ENCODE measurements at places on chromosomes 5 and 9.

GRCh38 chr5:83253720-83254119 lies 176.4 kb downstream of the XRCC4 start:
- DNase-seq = no peak

GRCh38 chr5:41559184-41559583 lies 48.8 kb upstream of the PLCXD3 start:
- no peak for DNase-seq

- DNase-seq = no peak
Measured at GRCh38 chr9:72903103-72903502, 49.8 kb downstream of the ALDH1A1 start.

DNA sequence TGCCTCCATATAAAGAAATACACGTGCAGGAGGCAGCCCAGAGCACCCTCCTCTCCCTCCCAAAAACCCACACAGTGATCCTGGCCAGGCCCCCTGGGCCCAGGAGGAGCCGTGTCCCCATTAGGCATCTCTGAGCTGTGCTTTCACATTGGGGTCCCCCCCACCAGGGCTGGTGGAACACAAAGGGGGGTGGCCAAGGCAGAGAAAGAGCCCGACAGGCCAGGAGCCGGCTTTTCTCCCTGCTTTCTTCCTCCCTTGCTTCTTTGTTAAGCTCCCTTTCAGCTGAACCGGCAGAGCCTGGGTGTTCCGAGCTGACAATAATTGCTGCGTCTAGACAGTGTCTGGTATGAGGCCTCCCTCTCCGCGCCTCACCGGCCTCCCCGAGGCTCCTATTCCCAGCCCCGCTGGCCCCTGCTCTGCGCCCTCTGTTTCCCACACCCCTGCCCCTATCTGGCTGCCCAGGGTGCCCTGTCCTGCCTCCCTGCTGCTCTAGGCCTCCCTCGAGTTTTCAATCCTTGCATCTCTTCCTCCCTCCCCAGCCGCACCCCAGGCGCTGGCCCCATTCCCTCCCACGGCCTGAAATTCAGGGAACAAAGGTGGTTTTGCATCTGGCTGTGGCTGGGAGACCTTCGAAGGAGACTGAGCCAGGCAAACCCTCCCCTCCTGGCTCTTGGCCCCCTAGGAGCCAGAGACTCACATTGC lies 120.6 kb downstream of the C9orf50 start:
- no peak for DNase-seq

DNA sequence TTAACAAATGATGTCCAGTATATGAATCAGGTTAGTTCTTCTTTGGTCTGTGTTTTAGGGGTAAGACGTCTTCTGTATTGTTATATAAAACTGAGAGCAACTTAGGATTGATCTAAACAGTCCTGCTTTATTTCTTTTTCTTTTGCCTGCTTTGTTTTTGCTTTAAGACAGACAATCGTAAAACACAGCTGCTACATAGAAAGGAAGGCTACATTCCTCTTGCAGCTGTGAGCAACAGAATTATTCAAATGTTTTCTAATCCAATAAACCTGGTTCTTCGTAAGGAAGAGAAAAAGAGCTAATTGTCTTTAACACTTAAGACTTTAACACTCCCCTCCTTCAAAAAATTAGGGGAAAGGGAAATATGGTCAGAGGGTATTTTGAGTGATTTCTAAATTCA lies 14.6 kb downstream of the FGF1 start:
- DNase-seq = no peak

DNA sequence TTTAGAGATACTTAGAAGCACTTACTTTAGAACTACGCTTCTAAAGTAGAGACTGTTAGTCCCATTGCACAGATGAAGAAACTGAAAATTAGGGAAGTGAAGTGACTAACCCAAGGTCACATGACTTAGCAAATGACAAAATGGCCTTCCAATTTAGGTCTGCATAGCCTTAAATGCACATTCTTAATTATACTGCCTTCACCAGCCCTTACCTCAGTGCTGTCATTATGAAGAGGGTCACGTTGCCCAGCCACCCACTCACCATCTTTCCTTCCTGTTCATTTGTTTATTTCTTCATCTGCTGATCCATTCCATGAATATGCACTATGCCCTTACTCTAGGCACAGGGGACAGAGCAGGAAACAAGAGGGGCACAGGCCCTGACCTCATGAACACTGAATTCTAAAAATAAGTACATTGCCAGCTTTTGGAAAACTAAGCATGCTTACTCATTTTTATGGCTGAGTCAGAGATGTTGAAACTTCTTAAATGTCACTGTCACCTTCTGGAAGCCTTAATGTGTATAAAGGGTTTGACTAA lies 8.6 kb downstream of the HAVCR2 start:
- no peak for DNase-seq

GRCh38 chr5:31415009-31415923 lies 116.6 kb downstream of the DROSHA start:
- no peak for DNase-seq

- no peak for DNase-seq
Measured at GRCh38 chr9:130245474-130245873, 20.1 kb upstream of the HMCN2 start.

DNA sequence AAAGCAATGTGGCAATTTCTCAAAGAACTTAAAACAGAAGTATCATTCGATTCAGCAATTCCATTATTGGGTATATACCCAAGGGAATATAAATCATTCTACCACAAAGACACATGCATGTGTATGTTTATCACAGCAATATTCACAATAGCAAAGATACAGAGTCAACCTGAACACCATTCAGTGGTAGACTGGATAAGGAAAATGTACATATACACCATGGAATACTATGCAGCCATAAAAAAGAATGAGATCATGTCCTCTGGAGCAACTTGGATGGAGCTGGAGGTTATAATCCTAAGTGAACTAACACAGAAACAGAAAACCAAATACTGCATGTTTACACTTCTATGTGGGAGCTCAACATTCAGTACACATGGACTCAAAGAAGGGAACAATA lies 21.4 kb upstream of the FYB1 start:
- DNase-seq = no peak

DNA sequence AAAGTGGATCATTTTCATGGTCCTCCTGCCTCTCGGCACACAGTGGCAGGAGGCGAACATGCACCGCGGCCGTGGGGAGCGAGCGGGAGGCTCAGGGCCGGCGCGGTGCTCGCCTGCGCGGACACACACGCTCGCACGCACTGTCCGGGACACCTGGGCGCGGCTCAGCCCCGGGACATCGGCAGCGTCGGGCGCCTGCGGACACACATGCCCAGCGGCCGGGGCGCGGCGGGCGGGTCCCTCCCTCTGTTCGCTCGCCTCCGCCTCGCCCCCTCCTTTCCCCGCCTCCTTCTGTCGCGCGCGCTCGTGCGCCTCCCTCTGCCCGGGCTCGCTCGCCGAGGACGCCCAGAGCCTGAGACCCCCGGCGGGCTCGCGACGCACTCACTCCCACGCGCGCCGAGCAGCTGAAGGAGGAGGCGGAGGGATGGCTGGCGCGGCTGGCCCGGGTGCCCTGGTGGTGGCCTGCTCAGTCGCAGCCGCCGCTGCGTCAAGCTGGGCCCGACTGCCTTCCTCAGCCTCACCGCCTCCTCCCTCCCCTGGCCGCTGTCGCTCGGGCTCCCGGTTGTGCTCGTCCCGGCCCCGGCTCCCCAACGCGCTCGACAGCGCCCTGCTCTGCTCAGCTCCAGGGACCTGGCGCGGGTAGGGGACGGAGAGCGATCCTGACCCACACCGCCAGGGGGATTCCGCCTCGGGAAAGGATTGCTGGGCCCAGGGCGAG lies at the start of gene FRMD3:
FRMD3 (minus strand) TSS at position 230 of the 718 bp plus-strand sequence; CDS start at position 60, 170 bp downstream.
- peak; percentile 10 for DNase-seq

GRCh38 chr5:138961221-138961620 lies 86.1 kb upstream of the LRRTM2 start:
- no peak for DNase-seq

- no peak for DNase-seq
Measured at GRCh38 chr5:133756756-133757155, 144.4 kb upstream of the FSTL4 start.

- no peak for DNase-seq
Measured at GRCh38 chr9:99040251-99040900, 64.5 kb upstream of the TGFBR1 start.

DNA sequence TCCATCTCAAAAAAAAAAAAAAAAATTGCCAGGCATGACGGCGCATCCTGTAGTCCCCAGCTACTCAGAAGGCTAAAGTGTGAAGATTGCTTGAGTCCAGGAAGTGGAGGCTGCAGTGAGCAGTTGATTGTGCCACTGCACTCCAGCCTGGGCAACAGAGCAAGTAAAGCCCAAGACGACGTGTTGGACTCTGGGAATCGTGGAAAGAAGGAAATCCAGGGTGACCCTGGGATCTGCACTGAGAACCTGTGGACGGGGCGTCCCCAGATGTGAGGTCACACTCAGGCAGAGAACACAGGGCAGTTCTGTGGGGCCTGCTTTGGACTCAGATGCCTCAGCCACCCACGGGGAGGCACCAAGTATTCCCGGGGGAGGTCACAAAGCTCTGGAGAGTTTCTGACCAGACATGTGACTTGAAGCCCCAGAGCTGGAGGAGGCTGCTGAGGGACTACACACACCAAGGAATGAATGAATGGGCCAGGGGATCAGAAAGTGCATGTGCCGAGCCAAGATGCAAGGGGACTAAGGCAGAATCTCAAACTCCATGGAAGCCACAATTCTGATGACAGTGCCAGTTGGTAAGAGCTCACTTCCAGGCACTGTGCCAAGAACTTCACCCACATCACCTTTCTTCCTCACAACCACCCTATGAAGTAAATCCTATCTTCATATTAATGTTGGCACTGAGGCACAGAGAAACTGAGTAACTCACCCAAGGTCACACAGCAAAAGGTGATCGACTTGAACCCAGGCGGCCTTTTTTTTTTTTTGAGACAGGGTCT lies 12.9 kb downstream of the DYNC2I2 start:
- no peak for DNase-seq

- DNase-seq = no peak
Measured at GRCh38 chr5:141877356-141878185, 639 bp downstream of the PCDH1 start.

DNA sequence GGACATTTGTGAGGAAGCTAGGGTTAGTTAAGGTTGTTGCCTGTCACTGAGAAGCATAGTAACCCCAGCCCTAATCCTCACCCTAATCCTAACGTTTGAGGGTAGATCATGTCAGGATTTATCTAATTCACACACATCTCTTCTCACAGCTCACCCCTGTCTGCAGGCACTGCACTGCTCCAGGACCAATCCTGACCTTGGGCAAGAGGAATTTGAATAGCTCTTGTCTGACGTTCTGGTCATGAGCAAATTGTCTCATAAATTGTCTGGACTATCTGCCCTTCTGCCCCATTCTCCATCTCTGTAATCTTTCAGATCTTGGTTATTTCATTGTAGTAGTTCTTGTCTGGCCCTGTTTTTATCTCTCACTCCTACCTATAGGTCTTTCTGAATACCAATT lies 18.7 kb downstream of the CRHBP start:
- no peak for DNase-seq

DNA sequence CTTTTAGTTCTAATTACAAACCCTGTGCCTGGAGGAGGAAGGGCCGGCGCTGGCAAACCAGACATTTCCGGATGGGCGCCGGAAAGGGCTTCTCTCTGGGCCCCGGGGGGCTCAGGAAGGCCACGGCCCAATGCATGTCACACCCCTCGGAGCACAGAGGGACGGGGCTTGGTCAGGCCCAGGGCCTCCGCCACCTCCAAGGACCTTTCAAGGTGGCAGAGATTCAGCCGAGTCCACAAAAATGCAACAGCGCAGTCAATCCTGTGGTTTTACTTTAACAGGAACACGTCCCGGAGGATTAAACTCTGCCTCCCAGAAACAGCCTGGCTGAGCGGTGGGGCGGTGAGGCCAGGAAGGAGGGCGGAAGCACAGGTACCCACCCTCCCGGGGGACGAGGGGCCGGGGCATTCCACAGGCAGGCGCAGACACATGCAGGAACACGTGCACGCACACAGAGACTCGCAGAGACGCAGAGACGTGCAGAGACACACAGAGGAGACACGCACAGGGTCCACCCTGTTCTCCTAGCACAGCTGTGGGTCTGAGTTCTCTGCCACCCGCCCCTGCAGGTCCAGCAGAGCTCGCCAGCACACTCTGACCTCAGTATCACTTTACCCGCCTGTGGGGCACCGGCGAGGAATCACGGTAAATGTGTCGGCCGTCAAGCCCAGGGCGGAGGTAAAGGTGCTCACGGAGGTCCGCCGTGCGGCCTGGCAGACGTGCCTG lies 23.0 kb downstream of the SLC9A3 start:
- no peak for DNase-seq
